ENCODE measurements at places on chromosomes 13 and 19.

DNA sequence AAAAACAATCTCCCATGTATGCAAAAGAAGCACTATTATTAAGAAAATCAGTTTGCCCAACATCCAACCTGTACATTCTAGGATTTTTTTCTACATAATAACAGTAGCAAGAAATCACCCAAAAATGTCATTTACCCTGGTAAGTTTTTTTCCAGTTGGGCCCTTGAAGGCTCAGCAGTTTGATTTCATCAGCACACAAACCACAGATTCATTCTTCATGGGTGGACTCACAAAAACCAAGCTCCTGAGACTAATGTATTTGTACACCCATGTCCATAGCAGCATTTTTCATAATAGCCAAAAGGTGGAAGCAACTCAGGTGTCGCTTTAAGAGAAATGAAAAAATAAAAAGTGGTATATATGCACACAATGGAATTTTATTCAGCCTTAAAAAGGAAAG, 210.1 kb downstream of the TBC1D4 start:
- H3K36me3 ChIP-seq: no peaks in the 10 kb centered on the region
- no peaks in the 10 kb centered on the region for H3K27me3 ChIP-seq
- no peak overlapping the region for H3K4me3 ChIP-seq
- DNase-seq: no peak

DNA sequence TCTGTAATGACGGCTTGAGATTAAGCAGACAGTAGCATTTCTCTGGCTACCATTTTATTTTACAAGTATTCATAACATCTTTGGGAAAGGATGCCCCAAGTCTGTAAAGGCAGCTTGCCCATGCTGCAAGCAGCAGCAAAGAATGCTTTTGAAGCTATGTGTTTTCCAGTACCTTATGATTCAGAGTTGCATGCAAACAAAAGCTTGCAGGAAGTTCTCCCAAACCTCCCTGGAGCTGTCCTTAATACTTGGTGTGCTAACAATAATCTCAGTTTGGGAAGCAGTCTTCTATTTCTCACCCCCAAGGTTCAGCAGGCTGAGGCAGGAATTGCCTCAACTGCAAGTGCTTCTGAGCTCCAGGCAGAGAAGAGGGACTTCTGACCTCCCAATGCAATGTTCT, 60.8 kb downstream of the CCNA1 start:
- H3K4me3 ChIP-seq: no peak overlapping the region
- DNase-seq: no peak
- peaks cover 27% of the 10 kb centered on the region for H3K27me3 ChIP-seq
- no peaks in the 10 kb centered on the region for H3K36me3 ChIP-seq
- H3K4me1 ChIP-seq: peaks cover 2% of the 10 kb centered on the region
- no peak overlapping the region for H3K27ac ChIP-seq

DNA sequence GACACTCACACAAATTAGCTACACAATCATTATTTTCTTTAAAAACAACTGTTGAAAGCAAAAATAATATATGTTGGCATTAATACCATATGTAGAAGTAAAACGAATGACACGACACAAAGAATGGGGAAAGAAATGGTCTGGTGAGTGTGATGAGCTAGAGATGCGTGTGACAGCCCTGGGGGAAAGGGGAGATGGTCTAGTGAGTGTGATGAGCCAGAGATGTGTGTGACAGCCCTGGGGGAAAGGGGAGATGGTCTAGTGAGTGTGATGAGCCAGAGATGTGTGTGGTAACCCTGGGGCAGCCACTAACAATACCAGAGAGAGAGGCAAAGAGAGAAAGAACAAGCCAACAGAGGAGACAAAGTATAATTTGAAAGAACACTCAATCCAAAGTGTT, 22.3 kb upstream of the LAMP1 start:
- no peaks in the 10 kb centered on the region for H3K36me3 ChIP-seq
- no peak for DNase-seq
- peak overlapping the region; percentile 0 for H3K27ac ChIP-seq
- peaks cover 13% of the 10 kb centered on the region for H3K4me1 ChIP-seq
- H3K27me3 ChIP-seq: no peaks in the 10 kb centered on the region
- no peak overlapping the region for H3K4me3 ChIP-seq

DNA sequence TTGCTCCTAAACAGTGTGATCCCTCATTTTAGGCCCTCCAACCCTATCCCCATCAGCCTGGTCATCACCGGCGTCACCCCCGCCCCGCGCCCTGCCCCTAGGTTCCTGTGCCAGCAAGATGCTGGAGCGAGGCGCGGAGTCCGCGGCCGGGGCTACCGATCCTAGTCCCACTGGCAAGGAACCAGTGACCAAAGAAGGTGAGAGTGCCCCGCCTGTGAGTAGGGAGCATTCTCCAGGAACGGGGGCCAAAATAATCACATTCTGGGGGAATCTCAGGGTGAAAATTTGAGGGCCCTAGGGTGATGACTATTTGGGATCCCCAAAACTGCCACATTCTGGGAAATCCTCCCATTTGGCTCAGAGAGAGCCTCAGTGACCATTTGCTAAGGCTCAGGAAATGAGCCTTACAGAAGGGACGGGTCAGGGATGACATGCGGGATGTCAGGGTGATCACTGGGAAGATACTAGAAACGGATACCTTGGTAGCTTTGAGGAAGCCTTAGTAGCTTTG, 1.4 kb downstream of the ZNF575 start:
- DNase-seq: no peak
- H3K4me1 ChIP-seq: peaks cover 16% of the 10 kb centered on the region
- peak overlapping the region; percentile 82 for H3K4me3 ChIP-seq
- H3K27me3 ChIP-seq: no peaks in the 10 kb centered on the region
- H3K27ac ChIP-seq: peak overlapping the region; percentile 99

- H3K27ac ChIP-seq: no peak overlapping the region
- H3K4me3 ChIP-seq: no peak overlapping the region
- H3K36me3 ChIP-seq: no peaks in the 10 kb centered on the region
- H3K27me3 ChIP-seq: no peaks in the 10 kb centered on the region
- DNase-seq: no peak
Measured at GRCh38 chr13:84130495-84131114, 248.3 kb upstream of the SLITRK1 start.

- no peaks in the 10 kb centered on the region for H3K27me3 ChIP-seq
- H3K36me3 ChIP-seq: no peaks in the 10 kb centered on the region
- H3K27ac ChIP-seq: no peak overlapping the region
Measured at GRCh38 chr13:54901316-54901715, 1872.7 kb downstream of the OLFM4 start.
